T-helper 1 cell (primary cell): ENCODE measurements at places on chromosomes 16 and 17.

GRCh38 chr16:11155284-11155806 is 100.7 kb downstream of the SOCS1 start:
- DNase-seq, result peak; percentile 62

DNA sequence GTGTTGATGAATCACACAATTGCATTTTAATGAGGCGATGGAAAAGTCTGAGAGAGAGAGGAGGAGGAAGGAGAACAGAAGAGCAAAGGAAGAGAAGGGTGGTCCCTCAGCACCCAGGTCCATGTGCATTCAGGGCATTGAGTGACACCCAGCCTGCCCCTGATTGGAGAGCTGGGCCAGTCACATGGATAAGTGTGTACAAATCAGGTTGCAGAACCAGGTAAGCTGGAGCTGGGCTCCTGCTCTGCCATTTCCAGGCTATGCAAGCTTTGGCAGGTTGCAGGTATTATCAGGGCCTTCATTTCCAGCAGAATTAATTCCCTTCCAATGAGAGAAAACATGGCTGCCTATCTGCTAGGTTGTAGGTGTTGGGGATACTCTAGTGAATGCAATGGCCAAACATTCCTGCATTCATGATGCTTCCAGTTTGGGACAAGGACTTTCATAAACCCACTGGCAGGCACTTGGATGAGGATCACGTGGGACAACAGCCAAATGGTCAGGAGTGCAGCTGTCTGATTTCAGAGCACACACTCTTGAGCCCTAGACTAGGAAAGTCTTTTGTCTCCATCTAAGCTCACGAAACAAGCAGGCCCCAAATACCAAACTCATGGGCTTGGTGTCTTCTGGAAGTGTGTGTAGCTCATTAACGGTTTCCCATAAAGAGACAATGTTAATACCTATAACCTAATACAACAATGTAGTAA is 577.9 kb upstream of the CDH5 start:
- DNase-seq, result no peak

DNA sequence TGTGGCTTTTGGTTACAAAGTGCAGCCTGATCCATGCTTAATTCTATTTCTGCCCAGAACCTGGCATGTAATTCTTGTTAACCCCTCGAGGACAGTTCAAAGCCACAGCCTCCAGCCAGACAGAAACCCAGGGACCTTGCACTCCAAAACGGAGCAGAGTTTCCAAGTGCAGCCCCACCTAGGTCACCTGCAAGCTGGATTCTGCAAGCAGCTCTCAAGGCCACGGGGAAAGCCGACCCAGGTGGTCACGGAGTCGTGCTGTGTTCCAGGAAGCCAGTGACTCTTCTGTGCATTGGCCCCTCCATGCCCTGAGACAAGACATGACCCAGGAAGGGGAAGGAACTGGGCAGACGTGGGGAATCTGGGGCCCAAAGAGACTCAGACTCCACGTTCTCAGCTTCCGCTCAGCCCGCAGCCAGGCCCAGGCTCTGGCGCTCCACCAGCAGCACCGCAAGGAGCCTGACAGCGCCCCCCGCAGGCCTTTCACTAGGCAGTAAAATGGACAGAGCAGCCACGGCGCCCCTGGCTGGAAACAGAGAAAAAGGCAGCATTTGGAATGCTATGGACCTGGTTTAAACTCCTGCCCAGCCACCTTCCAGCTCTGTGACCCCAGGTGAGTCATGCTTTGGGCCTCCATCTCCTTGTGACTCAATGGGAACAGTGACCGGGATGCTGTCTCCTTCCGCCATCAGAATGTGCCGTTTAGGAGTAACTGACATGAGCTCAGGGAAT is 27.3 kb upstream of the GSG1L start:
- no peak for DNase-seq

- DNase-seq, result no peak
These were observed 43.4 kb downstream of the BAHCC1 start for GRCh38 chr17:81438688-81439087.

DNA sequence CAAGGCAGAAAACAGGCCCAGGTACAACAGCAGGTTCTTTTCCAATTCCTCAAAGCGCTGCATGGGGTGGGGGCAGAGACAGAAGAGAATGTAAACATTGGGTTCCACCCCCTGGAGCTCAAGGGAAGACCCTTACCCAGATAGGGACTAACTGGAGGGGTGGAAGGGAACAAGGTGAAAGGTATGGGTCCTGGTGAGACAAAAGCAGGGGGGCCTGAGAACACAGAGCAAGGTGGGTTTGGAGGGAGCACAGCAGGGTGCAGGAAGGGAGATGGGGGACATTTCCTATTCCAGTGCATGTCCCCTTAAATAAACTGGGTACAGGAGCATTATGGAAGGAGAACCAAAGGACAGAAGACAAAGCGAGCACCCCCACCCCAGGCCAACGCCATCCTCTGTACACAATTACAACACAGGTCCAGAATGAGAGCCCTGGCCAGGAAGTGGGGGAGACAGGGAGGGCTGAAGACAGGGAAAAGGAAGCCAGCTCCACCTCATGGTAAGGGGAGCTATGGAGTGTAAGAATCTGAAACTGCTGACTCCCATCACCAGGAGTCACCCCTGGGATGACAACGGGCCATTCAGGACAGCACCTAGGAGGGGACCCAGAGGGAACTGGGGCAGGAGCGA is 2.1 kb upstream of the CD2BP2 start:
- DNase-seq, result no peak

DNA sequence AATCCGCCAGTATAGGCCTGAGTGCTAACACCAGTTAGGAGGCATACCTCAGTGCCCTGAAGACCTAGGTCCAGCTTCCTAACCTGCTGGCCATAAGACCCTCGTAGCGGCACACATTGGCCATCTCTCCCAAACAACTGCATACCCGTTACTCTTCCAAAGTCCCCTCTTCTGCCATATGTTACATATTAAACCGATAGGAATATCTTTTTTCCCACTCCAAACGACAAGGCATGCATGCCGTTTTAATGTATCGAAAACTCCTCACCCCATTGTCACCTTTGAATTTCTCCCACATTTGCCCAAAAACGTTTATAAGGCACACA is 721 bp upstream of the AXIN2 start:
- no peak for DNase-seq

- no peak for DNase-seq
These were observed 12.7 kb upstream of the CD300A start for GRCh38 chr17:74453665-74454196.

DNA sequence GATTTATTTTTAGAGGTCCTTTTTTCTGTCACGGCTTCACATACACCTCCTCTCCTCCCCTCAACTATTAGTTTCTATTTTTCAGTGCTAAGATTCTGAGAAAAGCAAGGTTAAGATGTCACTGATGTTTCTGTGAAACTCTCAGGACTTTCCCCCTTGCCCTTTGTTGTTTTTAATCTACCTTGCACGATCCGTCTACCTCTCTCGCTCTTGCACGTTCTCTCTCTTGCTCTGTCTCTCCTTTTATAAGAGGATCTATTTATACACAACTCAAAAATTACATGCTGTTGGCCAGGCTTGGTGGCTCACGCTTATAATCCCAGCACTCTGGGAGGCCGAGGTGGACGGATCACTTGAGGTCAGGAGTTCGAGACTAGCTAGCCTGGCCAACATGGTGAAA is 43.6 kb downstream of the RPA1 start:
- no peak for DNase-seq

DNA sequence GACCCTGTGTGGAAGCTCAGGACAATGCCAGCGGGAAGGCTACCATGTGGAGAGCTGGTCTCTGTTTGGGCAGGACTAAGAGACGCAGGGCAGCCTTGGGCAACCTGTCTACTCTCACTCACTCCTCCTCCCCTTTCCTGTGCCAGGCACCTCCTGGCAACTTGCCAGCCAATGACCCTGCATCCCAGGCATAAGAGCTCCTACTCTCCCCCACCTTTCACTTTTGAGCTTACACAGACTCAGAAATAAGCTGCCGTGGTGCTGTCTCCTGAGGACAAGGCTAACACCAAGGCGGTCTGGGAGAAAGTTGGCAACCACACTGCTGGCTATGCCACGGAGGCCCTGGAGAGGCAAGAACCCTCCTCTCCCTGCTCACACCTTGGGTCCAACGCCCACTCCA is 2.6 kb downstream of the HBM start:
- DNase-seq, result no peak

- no peak for DNase-seq
These were observed 52.0 kb downstream of the CDK12 start for GRCh38 chr17:39513309-39513708.

GRCh38 chr16:60811051-60811608 is 1225.1 kb downstream of the CDH8 start:
- no peak for DNase-seq
